ENCODE measurements at places on chromosomes 16 and 17.

DNA sequence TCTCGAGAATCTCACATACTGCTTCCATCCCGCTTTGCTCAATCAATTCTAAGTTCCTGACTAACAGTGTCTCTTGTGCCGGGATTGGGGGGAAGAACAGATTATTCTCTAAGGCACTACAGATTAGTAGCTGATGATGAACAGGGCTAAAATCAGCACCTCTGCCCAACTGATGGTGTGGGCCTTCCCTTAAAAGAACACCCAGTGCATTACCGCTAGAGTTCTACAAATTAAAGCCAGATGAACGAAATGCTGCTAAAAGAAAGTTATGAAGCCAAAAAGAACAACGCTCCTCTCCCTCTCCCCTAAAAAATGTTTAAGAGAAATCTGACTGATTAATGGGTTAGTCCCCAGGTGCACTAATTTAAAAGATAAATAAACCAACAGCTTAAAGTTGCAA, 4.4 kb downstream of the CDC27 start:
- no peak for DNase-seq

- DNase-seq: no peak
Observed at GRCh38 chr17:27983853-27984252, 58.6 kb upstream of the NLK start.

- DNase-seq: no peak
Observed at GRCh38 chr16:83100679-83101078, 473.9 kb downstream of the CDH13 start.

- DNase-seq: no peak
Observed at GRCh38 chr16:1174477-1175357, 21.8 kb downstream of the CACNA1H start.

- no peak for DNase-seq
Observed at GRCh38 chr17:75549246-75550138, 24.0 kb downstream of the LLGL2 start.

DNA sequence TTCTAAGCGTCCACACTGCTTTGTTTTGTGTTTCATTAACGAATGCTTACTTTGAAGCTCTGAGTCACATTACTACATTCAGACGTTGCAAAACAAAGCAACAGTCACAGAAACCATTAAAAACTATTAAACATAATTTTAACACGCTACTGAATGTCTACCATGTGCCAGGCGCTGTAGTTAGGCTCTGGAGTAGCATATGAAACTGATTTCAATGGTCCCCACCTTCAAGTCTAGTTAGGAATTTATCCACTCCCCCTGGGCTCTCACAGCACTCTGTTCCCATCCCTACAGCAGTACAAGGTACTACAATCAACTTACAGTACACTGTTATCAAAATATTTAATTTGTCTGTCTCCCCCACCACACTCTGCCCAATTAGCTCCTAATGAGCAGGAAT, 631 bp downstream of the UTP6 start:
- no peak for DNase-seq

DNA sequence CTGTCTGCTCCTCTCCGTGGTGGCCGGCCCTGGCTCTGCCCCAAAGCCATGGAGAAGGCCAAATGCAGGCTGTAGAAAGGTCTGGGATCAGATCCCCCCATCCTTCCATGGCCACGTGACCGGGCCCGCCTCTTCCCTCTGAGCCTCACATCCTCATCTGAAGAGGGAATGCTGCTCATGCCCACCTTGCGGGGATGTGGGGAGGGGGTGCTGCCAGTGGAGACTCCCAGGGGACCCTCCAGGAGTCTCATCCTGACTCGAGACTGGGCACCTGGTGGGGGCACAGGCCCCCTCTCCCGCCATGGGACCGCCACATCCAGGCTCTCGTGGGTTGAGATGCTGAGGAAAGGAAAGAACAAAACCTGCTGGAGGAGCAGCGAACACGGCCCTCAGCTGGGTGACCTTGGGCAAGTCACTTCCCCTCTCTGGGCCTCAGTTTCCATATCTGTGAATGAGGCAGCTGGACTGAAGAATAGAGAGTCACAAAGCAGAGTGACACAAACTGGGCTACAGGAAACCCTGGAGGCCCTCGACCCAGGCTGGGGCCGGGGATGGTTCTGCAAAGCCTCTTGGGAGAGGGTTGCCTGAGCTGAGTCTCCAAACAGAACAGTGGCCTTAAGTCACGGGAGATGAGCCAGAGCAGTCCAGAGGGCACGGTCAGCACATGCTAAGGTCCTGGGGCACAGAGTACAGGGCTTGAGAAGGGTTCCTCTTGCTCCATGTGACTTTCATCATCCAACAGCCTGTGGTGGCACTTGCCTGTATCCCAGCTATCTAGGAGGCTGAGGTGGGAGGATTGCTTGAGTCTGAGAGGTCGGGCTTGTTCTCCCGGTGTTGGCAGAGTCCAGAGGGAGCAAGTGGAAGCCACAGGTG, 30.1 kb downstream of the SOCS1 start:
- DNase-seq: no peak

GRCh38 chr16:87780385-87780989, 14.7 kb upstream of the KLHDC4 start:
- DNase-seq: no peak

DNA sequence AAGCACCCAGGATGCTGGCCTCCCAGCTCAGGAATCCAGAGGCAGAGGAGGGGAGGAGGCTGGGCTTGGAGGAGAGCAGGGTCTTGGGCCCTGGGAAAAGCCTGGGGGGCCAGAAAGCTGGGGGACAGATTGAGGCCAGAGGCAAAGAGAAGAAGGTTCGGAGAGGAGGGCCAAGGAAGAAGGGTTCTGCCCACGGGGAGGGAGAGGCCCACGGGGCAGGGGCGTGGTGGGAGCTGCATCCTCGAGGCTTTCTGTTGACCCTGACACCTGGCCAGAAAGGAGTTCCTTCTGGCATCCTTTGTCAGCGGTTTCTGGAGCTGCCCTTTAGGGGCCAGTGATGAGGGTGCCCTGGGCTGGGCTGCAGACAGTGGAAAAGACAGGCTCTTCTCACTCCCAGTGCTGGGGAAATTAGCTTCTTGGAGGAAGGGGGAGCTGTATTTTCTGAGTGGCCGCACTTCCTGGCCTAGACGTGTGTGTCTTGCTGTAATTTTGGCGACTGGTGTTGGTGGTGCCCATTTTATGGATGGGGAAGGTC, 308.7 kb downstream of the SEC14L1 start:
- no peak for DNase-seq

DNA sequence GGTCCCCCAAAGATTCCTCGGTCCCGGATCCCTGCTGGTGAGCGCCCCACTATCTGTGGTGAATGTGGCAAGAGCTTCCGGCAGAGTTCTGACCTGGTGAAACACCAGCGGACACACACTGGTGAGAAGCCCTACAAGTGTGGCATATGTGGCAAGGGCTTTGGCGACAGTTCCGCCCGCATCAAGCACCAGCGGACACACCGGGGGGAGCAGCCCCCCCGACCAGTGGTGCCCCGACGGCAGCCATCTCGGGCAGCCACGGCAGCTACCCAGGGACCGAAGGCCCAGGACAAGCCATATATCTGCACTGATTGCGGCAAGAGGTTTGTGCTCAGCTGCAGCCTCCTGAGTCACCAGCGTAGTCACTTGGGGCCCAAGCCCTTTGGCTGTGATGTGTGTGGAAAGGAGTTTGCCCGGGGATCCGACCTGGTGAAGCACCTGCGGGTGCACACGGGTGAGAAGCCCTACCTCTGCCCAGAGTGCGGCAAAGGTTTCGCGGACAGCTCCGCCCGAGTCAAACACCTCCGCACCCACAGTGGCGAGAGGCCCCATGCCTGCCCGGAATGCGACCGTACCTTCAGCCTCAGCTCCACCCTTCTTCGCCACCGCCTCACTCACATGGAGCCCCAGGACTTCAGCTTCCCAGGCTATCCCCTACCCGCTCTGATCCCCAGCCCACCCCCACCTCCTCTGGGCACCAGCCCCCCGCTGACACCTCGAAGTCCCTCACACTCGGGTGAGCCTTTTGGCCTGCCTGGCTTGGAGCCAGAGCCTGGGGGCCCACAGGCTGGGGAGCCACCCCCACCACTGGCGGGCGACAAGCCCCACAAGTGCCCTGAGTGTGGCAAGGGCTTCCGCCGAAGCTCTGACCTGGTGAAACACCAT, 2.8 kb downstream of the ZNF48 start:
- no peak for DNase-seq

- peak; percentile 80 for DNase-seq
Observed at GRCh38 chr17:80204626-80205468, 15.3 kb downstream of the SGSH start.

DNA sequence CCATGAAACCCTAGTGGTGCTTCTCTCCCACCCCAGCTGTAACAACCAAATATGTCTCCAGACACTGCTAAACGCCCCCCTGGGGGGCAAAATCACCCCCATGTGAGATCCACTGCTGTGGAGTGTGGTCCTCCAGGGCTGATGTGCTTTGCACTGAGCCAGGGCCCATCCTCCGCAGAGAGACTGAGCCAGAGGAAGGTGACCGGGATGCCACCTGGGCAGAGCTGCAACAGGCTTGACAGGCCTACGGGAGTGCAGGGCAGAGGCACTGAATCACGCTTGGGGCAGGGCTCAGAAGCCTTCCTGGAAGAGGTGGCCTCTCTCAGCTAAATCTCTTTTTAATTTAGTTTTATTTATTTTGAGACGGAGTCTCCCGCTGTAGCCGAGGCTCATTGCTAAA, 4.4 kb downstream of the GJD3 start:
- peak; percentile 30 for DNase-seq

DNA sequence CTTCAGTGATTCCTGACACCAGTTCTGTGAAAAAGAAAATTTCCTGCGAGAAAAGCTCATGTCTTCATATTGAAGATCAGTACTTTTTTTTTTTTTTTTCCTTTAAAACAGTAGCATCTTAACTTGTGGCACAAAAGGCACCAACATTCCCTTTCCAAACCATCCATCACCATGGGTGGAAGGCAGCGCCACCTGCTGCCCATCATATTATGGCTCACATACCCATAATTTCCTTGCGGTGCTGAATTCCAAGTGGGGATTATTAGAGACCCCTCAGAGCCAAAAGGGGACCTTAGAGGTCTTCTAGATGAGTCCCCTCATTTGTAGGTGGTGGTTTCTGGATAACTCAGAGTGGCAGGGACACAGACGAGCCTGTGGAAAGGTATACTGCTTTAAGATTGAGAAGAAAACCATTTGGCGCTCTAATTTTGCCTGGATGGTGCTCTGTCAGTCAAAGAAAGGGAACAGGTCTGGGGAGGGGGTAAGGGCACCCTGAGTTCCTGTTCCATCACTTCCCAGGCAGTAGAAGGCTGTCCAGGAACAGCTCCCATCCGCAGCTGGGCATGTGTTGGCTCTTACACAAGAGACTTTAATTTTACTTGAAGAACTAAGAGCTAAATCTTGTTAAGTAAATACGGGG, 7.9 kb upstream of the SOST start:
- DNase-seq: peak; percentile 80

DNA sequence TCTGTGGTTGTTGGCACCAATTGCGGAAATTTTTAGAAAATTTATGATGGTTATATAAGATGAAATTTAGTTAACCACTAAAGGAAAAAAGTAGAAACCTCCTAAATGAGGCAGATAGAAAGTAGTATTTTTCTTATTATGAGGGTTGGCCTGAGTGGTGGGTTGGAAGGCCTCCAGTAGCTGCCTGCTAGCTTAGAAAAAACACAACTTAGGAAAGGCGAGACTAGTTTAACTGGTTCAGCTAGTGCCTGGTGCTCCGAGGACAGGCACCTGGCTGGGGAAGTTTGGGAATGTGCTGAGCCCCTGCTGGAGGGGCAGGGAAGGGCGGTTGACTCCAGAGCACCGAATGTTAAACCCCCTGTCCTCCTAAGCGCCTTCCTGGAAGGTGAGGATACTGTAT, 19.9 kb downstream of the LDHD start:
- DNase-seq: no peak

GRCh38 chr17:58391302-58391984, 25.9 kb downstream of the RNF43 start:
- no peak for DNase-seq

DNA sequence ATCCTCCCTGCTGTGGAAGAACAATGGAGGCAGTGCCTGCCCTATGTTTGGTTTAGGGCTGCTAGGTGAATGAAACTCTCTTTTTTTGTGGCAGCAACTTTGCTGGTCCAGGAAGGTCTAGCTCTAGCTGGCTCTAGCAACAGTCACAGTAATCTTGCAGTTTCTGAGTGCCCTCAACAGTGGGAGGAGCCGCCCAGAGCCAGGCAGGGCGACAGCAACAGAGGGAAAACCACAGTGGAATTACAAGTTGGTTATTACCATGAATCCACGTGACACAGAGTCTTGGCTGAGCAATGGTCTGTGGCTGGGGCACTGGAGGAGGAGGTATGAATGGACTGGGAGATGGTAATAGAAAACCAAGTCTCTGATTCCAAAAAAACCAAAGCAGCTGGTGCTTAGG, 10.3 kb downstream of the HSPB9 start:
- no peak for DNase-seq

GRCh38 chr16:12067714-12068401, 91.3 kb downstream of the SNX29 start:
- peak; percentile 69 for DNase-seq

DNA sequence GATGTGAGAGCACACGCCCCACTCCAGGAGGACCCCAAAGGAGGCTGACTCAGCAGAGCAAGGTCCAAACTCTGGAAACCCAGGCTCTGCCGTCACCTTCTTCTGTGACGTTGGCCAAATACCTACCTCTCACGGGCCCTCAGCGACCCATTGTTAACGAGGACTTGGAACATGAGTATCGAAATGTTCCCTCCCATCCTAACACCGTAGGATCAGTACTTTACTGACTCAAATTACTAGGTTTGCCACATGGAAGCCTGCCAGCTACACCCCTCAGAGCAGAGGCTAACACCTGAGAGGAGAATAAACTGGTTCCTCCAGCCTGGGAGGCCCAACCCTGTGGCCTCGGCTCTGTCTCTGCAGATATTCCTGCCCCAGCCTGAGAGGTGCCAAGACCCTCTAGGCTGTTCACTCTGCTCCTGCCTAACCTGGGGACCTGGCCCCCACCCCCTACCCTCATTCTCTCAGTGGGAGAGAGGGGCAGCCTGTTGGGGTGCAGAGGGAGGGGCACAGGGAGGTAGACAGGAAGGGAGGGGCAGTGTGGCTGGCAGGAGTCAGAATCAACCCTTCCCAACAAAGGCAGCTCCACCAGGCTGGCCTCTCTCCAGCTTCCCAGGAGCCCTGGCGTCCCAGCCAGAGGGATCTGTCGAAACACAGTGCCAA, 4.4 kb downstream of the PITPNM3 start:
- no peak for DNase-seq

- no peak for DNase-seq
Observed at GRCh38 chr16:7820816-7821215, 488.2 kb downstream of the RBFOX1 start.

GRCh38 chr17:40517286-40517662, 15.9 kb upstream of the TNS4 start:
- DNase-seq: no peak

GRCh38 chr16:13076878-13077277, 175.5 kb downstream of the SHISA9 start:
- no peak for DNase-seq

- DNase-seq: no peak
Observed at GRCh38 chr16:1288813-1289476, 20.5 kb upstream of the UBE2I start.

DNA sequence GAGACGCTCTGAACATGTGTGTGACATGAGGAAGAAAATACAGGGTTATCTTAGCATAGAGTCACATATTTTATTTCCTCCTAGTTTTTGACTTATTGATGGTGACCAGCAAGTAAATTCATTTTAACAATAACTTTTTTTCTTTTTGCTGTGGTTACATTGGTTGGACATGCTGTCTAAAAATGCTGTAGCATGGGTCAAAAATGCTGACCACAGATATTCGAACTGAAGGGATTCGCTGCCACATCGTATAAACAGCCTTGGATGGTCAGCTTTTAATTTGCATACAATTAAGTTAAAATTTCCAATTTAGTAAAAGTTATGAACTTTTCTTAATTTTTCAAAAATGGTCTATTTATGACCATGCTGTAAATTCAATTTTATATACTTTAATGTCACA, 30.5 kb downstream of the RPGRIP1L start:
- no peak for DNase-seq

GRCh38 chr16:89371968-89372634, 118.3 kb downstream of the ANKRD11 start:
- DNase-seq: no peak
